ENCODE measurements at places on chromosomes 5 and 9.

- DNase-seq = no peak
Observed at GRCh38 chr5:134456825-134457224, 45.1 kb upstream of the CDKN2AIPNL start.

- no peak for DNase-seq
Observed at GRCh38 chr9:21810881-21811280, 8.4 kb downstream of the MTAP start.

GRCh38 chr5:163760498-163760897 is 255.1 kb downstream of the MAT2B start:
- no peak for DNase-seq

- no peak for DNase-seq
Observed at GRCh38 chr5:135053278-135053677, 19.2 kb upstream of the PITX1 start.

DNA sequence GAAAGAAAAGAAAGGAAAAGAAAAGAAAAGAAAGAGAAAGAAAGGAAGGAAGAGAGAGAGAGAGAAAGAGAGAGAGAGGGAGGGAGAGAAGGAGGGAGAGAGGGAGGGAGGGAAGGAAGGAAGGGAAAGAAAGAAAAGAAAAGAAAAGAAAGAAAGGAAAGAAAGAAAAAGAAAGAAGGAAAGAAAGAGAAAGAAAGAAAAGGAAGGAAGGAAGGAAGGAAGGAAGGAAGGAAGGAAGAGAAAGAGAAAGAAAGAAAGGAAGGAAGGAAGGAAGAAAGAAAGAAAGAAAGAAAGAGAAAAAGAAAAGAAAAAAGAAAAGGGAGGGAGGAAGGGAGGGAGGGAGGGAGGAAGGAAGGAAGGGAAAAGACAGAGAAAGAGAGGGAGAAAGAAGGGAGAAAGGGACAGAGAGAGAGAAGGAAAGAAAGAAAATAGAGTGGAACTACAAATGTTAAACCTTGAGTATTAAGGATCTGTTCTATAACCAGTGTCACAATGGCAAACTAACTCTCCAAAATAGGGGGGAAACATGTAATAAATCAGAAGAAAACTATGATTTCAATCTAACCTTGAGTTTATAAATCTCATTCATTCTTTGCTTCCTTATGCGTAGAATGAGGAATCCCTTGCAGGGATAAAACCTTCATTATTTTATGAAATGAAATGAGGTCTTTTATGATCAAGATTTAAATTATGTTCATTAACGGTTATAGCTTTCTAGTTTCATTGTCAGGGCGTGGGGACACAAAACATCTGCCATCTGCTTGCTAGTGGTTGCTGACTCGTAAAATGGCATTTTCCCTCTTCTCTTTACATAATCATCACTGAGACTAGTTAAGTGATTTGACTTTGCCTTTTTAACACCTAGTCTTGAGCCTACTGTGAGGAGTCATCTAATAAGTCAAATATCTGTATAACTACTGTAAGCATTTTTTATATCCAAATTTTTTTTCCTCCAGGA is 40.7 kb upstream of the RAD23B start:
- no peak for DNase-seq

- no peak for DNase-seq
Observed at GRCh38 chr5:139378941-139379361, 4.1 kb downstream of the SLC23A1 start.

Data from suppressor macrophage treated with lipopolysaccharide for 1 hour (primary cell).